ENCODE measurements at places on chromosomes 1 and 21.
A peak's percentile ranks its signal among the peaks of the same experiment; 100 is the strongest.

DNA sequence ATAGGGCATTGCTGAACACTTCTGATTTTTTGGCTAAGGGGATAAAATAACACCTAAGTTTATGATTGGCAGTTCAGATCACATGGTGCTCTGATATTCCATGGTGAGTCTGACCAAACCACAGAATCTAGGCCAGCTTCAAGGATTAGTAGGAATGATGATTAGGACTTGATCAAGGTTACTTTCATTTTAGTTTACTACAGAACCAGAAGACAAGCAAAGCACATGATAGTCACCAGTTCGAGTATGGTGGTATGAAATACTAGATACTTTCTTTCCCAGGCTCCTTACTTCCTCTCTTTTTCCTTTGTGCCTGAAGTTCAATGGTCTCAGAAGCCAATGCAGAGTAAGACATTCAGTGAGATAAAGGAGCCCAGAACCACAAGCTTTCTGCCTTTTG, 26.6 kb downstream of the S100A10 start:
- DNase-seq, result no peak

GRCh38 chr1:206979379-206980043, 9.3 kb upstream of the FCAMR start:
- no peak for DNase-seq

- no peak for DNase-seq
Observed at GRCh38 chr1:186670297-186671135, 9.7 kb downstream of the PTGS2 start.

GRCh38 chr21:15250384-15250783, 185.6 kb upstream of the NRIP1 start:
- DNase-seq, result no peak

GRCh38 chr1:85992791-85993190, 163.8 kb downstream of the COL24A1 start:
- no peak for DNase-seq

DNA sequence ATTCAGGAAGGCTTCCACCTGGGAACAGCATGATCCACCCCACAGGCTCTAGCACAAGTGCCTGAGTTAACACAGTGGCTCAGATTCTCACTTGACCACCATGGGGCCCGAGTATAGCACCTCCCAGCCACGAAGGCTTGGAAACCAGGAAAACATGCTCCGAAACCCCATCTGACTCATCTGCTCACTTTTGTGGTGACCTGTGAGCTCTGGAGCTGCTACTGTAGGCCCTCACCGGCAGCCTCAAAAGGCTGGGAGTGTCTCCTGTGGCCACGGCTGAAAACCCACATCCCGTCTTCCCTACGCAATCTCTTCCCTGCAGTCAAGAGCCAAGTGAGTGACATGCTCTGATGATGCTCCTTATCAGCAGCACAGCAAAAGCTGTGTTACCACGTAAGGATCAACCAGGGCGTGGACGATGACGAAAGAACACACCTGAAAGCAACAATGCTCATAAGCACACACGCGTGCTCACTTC, 81.4 kb downstream of the TGFBR3 start:
- DNase-seq, result peak; percentile 80

GRCh38 chr1:227318853-227319607, 738 bp upstream of the CDC42BPA start:
- no peak for DNase-seq

DNA sequence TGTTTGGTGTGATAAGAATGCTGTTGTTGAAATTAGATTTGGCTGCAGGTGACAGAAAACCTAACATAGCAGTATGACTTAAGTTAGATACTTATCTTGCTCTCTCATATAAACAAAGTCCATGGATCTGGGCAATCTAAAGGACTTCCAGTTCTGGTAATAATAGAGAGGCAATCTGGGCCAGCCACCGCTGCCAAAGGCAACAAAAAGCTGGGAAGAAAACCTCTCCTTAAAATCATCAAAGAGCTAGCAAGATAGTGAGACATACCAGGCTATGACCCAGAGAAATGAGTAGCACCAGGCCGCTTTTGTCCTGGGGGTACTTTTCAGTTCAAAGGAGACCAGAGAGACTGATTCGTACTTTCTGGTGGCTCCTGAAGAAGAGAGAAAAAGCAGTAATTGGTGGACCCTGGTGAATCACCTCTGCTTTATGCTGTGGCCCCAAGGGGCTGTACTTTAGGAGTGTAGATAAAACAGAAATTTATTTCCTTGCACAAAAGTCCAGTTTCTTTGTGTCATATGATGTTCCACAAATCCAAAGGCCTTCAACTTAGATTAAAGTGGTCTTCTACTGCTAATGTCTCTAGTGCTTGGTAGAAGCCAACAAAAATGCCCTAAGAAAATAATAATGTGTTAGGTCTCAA, 125.4 kb downstream of the TBX19 start:
- DNase-seq, result no peak

- no peak for DNase-seq
Observed at GRCh38 chr1:10027027-10027426, 5.7 kb upstream of the UBE4B start.

GRCh38 chr1:231329483-231329882, 8.2 kb downstream of the EXOC8 start:
- no peak for DNase-seq

DNA sequence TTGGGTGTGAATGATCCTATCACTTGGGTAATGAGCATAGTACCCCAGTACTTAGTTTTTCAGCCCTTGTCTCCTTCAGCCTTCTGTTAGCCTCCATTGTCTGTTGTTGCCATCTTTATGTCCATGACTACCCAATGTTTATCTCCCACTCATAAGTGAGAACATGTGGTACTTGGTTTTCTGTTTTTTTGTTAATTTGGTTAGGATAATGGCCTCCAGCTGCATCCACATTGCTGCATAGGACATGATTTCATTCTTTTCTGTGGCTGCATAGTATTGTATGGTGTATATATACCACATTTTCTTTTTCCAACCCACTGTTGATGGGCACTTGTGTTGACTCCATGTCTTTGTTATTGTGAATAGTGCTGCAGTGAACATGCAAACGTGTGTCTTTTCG, 39.6 kb upstream of the GPR52 start:
- DNase-seq, result no peak

DNA sequence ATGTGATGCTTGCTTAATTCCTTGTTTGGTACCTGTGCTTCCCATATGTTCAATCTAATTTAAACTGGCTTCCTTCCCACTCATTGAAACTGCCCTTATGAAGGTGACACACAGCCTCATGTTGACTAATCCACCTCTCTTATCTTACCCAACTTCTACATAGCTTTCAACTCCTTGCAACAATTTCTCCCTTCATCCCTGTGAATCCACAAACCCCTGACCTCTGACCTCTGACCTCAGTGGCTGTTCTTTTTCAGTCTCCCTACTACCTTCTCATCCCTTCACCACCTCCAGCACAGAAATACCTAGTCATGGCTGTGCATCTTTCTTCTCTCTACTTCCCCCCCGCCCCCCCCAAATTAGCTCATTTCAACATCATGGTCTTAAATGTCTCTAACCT, 144.5 kb downstream of the TTLL7 start:
- no peak for DNase-seq

DNA sequence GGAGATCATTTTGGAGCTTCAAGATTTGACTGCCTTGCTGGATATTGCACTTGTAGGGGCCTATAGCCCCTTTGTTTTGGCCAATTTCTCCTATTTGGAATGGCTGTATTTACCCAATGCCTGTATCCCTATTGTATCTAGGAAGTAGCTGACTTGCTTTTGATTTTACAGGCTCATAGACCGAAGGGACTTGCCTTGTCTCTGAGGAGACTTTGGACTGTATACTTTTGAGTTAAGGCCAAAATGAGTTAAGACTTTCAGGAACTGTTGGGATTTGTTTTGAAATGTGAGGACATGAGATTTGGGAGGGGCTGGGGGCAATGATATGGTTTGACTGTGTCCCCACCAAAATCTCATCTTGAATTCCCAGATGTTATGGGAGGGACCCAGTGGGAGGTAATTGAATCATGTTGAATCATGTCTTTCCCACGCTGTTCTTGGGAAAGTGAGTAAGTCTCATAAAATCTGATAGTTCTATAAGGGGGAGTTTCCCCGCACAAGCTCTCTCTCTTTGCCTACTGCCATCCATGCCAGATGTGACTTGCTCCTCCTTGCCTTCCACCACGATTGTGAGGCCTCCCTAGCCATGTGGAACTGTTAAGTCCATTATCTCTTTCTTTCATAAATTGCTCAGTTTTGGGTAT, 276.1 kb downstream of the LMX1A start:
- DNase-seq, result no peak

DNA sequence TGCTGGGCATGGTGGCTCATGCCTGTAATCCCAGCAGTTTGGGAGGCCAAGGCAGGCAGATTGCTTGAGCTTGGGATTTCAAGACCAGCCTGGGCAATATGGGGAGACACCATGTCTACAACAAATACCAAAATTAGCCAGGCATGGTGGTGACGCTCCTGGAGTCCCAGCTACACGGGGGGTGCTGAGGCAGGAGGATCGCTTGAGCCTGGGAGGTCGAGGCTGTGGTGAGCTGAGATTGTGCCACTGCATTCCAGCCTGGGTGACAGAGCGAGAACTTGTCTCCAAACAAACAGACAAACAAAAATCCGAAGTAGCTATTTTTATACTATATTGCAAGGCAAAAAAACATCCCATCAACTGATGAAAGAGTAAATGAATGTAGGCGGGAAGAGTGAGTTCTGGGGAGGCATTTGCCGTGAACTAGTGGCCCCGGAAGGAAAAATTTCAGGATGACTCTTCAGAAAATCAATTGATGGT, 40.6 kb downstream of the NCMAP start:
- DNase-seq, result no peak

GRCh38 chr1:107003972-107004371, 52.5 kb upstream of the PRMT6 start:
- no peak for DNase-seq

DNA sequence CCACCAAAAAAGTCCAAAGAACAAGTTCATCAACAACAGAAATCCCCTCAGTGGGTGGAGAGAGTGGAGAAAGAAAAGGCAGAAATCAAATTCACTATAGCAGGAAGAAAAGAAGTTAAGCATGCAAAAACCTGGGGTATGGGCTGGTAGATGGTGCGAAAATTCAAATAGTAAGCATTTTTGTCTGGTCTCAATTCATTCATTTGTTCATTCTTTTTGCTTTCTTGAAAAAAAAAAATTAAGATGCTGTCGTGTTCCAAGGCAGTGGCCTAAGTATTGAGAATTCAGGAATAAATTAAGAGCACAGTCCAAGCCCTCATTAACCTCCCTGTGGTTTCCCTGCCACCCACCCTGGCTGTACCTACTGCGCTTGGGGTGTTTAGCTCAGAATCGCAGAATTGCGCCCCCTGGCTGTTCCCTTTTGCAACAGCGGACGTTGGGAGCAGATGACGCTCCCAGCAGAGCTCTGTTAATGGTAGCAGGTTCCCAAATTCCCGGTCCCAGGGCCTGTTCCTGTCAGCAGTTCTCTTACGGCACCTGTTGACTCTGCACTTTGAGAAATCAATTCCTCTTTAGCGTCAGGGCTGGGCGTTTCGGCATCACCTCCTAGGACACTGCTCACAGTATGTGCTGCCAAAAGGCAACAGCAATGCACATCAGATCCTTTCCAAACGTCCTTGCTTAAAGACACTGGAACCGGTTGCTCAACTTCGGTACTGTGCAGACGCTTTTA, 34.0 kb upstream of the SSX2IP start:
- DNase-seq, result peak; percentile 4

- no peak for DNase-seq
Observed at GRCh38 chr21:40706806-40707655, 139.9 kb downstream of the DSCAM start.

GRCh38 chr1:41474490-41475271, 9.8 kb downstream of the EDN2 start:
- no peak for DNase-seq

DNA sequence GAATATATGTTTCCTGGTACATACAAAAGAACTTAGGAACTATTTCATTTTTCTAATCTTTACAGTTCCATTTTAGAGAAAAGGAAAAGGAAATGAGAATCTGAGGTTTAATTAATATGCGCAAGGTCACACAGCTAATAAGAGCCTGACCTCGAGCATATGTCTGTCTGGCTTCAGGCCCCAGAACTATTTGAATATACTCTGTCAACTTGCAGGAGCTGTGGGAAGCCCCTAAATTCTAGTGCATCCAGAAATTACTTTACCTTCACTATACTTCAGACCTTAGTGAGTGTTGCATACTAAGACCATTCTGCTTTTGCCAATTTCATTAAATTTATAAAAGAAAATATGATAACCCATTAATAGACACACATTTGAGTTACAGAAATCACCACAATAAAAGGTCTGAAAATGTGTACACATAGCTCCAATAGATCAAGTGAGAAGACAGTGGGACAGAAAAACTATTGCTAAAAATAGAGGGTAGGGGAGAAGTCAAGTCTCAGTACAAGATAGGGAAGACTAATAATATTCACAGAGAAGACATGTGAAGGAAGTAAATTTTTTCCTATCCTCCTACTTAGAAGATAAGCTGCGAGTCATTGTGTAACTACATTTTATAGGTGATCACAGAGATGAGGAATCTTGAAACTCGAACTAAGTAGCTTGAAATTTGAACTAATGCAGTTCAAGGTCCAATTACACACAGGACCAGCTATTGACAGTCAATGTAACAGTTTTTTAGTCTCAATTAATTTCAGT, 3.8 kb downstream of the RGS13 start:
- DNase-seq, result no peak

DNA sequence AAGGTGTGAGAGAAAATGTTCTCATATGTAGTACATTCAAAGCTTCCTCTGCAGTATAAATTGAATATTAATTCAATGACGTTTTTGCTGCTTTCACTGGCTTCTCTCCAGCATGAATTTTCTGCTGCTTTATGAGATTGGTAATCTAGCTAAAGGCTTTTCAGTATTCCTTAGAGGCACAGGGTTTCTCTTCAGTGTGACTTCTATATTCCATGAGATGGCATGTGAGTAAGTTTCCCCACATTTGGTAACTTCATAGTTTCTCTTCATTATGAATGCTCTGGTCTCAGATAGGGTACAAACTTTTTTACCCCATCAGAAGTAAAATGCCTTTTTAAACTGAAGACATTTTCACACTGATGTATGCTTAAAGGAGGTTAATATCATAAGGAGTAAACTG, 10.4 kb upstream of the KLF18 start:
- no peak for DNase-seq

DNA sequence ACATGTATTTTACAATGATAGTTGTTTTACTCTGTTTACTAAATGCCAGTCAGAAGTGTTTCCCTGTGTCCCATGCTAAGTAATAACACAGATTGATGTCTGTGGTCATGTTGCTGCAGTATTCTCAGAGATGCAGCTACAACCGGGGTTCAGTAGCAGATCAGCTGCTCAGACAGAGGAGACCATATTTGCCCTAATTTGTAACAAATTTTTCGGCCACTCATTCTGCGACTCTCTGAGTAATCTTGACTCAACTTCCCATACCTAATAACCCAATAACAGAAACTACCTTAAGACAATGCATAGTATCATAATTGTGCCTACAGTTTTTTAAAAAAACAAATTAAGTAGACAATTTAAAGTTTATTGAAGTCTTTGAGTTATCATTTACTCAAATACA, 32.6 kb downstream of the NIBAN1 start:
- DNase-seq, result no peak

- DNase-seq, result no peak
Observed at GRCh38 chr1:180949616-180950000, 36.9 kb downstream of the KIAA1614 start.

All from activated CD8-positive, alpha-beta memory T cell treated with anti-CD3 and anti-CD28 coated beads for 1 hour (primary cell).